Kidney capillary endothelial cell (primary cell): ENCODE measurements at places on chromosomes 2 and 18.

DNA sequence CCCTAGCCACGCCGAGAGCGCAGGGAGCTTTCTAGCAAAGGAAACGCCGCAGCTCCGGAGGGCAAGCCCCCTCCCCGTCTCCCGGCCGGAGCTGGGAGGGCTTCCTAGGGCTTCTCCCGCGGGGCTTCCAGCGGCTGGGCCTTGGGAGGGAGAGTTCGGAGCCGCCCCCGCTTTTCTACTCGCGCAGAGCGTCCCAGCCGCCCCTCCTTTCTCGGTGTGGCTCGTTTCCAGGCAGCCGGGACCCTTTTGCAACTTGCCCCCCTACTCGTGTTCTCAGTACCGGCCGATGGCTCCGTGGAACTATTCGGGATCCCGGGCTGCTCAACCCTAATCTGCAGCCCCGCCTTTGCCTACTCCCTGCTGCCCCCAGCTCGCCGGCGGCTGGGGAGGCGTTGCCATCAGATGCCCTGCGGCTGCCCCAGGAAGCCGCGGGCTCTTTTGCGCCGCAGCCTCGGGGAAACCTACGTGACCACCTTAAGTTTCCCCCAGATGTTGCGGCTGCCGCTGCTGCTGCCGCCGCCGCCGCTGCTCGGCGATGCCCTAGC is 1.5 kb upstream of the NR4A2 start:
- peak; percentile 37 for DNase-seq

GRCh38 chr2:102258025-102258385 is 53.4 kb upstream of the IL1RL1 start:
- no peak for DNase-seq

GRCh38 chr18:21359746-21360145 is 117.7 kb downstream of the GREB1L start:
- DNase-seq: no peak

- no peak for DNase-seq
These were observed 3.9 kb downstream of the NRP2 start for GRCh38 chr2:205686056-205686782.

DNA sequence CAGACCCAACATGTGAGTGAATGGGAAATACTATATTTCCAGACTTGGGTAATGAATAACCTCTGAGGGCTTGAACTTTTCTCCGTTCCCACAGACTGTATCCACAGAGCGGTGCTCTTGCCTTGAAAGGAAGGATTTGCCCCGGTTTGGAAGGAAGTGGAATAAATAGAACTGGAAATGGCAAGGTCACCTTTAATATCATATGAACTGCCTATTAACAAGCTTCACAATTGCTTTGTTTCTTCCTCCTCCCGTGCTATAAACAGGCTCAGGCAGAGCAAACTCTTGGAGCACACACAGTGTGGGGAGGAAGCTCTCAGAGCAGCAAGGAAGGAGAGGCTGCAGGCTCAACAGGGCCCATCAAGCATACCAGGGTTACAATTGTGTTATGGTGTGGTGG is 28.5 kb upstream of the DARS1 start:
- peak; percentile 49 for DNase-seq

GRCh38 chr2:200616656-200617055 is 30.8 kb downstream of the AOX1 start:
- DNase-seq: no peak

- no peak for DNase-seq
These were observed 38.4 kb downstream of the ADCY3 start for GRCh38 chr2:24881623-24882022.

- DNase-seq: no peak
These were observed 48.5 kb upstream of the CCDC150 start for GRCh38 chr2:196591004-196591403.

- DNase-seq: no peak
These were observed 48.0 kb upstream of the RAB1A start for GRCh38 chr2:65177751-65178442.

DNA sequence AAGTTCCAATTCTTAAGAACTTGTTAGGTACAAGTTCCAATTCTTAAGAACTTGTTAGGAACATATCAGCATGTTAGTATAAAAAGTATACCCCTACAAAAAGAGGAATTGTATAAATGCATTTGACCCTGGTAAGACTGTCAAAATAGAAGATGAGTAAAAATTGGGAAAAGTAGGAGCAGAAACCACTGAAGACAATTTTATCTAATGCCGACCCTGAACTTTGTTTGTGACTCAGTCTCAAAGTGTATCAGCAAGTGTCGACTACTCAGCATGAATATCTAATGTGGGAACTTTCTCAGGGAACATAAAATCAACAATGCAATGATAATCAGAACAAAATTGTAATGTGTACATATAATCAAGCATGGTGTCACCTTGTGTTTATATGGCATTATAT is 583 bp upstream of the CD226 start:
- no peak for DNase-seq

DNA sequence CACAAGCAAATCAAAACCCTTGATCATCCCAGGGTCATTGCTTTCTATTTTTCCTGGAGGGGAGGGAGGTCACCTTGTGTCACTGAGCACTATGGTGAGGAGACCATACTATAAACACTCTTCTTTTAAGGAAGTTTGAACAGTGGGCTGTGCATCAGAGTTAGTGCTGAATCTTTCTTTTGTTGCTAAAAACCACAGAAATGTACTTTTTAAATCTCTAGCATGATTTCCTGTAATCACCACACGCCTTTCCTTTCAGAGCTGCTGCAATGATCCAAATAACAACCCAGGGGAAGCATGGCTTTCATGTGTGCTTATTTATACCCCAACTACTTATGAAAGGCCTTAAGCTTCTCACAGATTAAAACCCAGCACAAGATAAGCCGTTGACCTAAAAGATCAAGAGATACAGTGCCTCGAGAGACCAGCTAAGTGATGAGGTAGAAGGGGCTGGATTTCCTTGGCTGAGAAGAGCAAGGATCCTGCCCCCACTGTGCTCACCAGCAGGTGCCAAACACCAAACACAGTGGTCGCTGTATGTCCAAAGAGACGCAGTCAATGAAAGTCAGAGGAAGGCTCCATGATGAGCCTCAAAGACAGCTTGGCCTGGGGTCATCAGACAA is 34.7 kb downstream of the TRABD2A start:
- DNase-seq: no peak

DNA sequence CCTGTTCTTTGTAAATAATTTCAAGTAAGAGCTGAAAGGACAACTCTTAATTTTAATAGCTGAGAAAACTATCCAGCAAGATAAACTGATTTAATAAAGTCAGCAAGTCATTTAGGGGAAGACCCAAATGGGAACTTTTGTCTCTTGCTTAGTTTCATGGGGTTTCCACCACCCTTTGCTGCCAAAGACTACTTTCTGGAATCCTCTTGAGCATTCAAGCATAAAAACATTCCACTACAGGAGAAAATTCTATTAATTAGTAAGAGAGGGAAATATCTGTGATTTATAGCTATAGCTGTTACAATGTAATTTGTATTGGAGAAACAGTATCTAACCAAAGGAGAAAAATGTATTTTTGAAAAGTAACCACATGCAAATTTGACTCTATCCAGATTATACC is 20.6 kb downstream of the EFEMP1 start:
- no peak for DNase-seq

- DNase-seq: peak; percentile 99
These were observed 71.7 kb downstream of the HS1BP3 start for GRCh38 chr2:20578895-20579825.

DNA sequence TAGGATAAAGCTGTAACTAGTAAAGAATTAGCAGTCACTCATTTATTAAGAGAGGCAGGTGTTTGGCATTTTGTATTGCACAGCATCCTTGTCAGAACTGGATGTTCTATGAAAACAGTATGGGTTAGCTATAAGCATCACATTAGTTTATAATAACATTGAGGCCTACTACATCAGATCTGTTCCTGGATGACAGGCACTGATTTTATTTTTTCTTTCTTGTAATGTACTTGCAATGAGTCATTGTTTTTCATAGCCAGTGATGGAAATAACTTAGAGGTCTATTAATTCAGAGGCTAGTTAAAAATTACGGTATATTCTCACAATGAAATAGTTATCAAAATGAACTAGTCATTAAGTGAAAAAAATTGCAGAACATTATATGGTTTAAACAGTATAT is 13.0 kb upstream of the RMDN2 start:
- DNase-seq: no peak

- no peak for DNase-seq
These were observed 110.8 kb downstream of the ZNF516 start for GRCh38 chr18:76384114-76384790.

GRCh38 chr2:23241611-23242245 is 143.3 kb upstream of the KLHL29 start:
- DNase-seq: no peak

DNA sequence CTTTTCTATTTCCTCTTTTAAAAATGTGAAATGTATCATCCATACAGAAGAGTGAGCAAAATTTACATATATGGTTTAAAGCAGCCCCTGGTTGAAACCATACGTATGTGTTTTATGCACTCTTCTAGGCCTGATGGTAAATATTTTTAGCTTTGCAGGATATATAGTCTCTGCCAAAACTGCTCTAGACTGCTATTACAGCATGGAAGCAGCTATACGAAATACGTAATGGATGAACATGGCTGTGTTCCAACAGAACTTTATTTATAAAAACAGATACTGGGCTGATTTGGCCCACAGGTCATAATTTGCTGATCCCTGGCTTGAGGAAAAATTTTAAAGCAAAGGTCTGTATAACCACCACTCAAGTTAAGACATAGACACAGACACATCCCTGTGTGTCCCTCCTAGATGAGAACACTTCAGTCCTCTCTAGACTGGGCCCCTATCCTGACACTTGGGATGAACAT is 42.5 kb upstream of the ATP8B1 start:
- no peak for DNase-seq

- no peak for DNase-seq
These were observed 82.4 kb upstream of the COL5A2 start for GRCh38 chr2:189261916-189262315.

GRCh38 chr2:182593394-182593975 is 122.6 kb upstream of the DNAJC10 start:
- no peak for DNase-seq

GRCh38 chr18:34947711-34948125 is 93.5 kb upstream of the MAPRE2 start:
- DNase-seq: no peak

DNA sequence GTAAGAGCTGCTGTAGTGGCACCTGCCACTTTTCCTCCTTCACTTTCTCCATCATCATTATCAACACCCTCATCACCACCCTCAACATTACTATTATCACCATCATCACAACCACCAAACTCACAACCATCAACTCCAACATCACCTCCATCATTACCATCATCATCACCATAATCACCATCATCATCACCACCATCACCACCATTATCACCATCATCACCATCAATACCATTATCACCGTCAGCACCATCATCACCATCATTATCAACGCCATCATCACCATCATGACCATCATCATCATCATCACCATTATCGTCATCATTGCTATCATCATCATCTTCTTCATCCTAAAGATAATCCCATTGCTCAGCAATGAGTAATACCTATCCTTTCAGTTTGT is 255.8 kb downstream of the CYRIA start:
- DNase-seq: no peak

DNA sequence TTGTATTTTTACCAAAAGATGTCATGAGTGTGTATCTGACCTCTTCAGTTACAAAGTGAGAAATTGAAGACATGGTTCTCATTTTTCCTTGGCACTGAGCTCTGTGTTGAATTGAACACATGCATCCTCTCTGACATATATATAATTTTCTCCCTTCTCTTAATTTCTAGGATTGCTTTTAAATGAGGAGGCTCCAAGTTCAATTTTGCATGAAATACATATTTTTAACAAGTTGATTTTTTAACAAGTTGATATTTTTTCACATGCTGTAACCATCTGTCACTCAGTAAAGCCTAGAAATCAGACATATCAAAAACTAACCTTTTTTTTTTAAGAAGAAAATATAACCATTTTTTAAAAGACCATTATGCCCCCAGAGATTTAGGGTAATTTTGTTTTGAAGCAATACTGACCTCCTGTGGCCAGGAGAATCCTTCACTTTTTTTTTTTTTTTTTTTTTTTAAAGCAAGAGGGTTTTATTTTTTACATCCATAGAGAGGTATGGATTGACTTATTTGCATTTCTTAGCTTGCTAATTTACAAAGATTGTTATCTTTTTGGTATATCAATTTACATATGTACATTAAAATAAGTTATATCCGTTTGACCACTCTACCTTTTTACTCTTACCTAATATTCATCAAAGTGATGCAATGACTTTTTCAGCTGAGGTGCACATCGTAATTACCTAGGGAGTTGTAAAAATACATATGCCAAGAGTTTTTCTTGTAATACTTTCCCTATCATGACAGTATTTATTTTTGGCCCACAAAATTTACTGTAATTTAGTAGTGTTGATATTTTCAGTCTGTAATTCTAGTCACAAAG is 161.8 kb downstream of the SOCS6 start:
- no peak for DNase-seq

DNA sequence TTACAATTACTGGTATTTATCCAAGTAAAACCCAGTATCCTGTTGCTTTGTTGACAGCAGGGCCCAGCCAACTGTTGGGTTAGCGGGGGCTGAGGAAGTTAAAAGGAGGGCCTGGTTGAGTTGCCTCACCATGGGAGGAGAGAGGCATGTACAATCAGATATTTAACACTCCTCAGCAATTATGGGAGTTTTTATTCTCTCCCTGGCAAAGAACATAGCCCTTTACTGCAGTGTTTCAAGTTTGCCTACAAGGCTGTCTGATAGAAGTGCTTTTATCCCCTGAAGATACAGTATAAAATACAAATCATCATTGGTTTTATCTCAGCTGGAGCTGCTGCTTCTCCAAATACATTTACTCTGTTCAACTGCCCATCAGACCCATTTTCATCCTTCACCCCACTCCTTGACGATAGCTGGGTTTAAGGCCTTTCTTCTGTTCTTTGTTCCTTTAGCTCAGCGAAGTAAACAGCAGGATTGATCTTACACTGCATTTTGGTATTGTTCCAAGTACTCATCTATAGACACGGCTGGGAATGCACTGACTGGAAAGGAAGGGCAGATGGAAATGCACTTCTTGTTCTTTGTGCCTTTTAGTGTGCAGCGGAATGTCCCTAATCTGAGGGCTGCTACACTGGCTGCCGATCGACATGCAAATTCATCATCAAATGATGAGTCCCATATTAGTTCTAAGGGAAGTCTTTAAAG is 402.5 kb upstream of the SPRED2 start:
- DNase-seq: no peak

DNA sequence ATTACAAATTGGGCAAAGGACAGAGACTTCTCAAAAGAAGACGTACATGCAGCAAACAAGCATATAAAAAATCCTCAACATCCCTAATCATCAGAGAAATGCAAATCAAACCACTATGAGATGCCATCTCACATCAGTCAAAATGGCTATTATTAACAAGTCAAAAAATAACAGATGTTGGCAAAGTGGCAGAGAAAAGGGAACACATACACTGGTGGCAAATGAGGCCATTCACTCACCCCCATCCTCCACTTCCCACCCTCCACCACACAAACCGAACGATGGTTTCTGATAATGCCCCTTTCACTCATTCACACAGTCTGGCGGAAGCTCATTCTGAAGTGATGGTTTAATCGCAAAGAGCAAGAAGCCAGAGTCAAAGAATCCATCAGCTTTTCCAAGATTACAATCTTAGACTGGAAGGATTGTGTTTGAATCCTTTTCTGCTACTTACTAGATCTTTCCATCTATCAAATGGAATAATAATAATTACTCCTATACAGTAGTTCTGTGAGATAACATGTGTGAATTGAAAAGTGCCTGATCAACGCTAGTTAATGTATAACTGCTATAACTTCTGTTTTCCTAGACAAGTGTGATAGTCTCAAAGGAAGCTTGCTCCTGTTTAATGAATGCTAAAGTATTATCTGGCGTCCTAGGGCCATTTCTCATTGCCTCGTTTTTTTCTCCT is 16.9 kb upstream of the CD28 start:
- no peak for DNase-seq
